ENCODE measurements at places on chromosomes 6 and 20.
A peak's percentile ranks its signal among the peaks of the same experiment; 100 is the strongest.

- no peak for DNase-seq
Measured at GRCh38 chr6:15350386-15351083, 104.7 kb downstream of the JARID2 start.

DNA sequence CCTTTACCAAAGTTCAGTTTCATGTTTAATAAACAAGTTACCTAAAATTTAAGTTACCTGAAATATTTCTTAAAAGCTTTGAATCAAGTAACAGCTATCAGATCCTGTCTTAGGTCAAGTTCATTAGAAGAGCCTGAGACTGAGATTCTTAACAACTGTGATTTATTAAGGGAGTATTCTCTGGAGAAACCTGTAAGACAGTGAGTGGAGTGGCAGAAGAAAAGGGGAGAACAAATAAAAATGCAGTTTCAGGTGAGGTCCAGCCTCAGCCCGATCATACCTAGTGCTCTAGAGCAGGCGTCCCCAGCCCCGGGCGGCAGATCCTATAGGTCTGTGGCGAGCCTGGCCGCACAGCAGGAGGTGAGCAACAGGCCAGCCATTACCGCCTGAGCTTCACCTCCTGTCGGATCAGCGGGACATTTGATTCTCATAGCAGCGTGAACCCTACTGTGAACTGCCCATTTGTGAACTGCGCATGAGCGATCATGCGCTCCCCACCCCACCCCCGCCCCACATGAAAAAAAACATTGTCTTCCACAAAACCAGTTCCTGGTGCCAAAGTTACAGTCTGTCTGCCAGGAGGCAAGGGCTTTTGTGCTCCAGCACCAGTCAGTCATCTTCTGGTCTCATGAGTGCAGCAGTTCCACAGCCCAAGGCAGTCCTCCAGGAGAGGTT, 59.2 kb upstream of the ADGRB3 start:
- no peak for DNase-seq

DNA sequence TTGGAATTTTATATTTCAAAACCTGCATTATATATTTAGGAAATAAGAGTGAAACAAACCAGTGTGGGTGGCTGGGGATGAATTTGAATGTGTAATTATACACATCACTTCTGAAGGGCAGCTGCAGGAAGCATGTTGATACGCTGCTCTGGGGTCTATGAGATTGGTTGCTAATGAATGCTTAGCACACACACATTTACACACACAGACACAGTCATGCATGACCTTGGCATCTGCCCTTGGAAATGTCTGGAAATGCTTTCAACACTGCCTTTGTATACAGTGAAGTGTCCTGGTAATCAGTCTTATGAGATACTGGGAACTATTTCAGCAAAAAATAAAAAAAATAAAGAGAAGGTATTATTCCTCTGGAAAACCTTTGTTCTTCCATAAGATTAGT, 83.4 kb downstream of the ELOVL4 start:
- DNase-seq, result no peak

DNA sequence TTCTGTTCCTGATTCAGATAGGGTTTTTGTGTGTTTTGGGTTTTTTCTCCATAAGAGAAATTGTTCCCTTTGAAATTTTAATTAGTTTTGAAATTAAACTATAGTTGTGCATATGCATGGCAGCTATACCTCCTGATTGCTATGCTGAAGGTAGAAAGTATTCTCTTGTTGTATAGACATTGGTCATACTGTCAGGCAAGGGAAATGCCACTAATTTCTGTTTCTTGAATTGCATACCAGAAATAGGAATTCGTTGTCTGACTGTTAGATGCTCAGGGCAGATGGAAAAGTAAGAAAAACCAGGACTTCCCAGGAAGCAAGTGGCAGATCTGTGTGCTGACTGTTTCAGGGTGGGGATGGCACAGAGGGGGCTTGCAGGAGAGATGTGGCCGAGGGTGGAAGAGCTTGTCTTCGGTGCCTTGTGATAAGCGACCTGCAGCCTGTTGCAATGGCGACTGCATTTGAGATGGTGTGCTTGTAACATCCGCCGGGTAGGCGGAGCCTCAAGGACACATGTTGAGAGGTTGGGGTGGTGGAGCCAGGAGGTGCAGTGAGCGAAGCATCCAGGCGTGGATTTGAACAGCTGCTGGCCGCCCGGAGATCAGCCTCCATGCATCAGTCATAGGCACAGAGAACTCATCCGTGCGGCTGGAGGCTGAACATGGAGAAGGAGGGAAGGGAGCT, 42.8 kb downstream of the RREB1 start:
- DNase-seq, result no peak

GRCh38 chr20:35054814-35055213, 37.8 kb downstream of the TRPC4AP start:
- DNase-seq, result no peak

GRCh38 chr6:79231101-79231500, 3.4 kb downstream of the HMGN3 start:
- DNase-seq, result no peak

DNA sequence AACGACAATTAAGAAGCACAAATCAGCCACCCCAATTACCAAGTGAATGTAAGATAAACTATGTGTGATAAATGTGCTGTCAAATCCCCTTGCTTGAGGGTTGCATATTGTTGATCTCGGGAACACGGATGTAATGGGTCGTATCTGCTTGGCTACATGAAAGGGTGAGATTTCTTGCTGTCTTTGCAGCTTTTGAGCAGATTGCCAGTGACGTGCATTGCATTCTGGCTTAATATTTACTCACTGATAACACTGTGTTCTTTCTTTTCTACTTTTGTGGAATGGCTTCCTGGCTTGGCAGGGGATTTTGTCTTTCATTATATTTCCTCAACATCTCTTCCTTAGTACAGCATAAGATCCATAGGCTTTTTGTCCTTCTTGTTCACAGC, 10.5 kb upstream of the FAM210B start:
- DNase-seq, result no peak

DNA sequence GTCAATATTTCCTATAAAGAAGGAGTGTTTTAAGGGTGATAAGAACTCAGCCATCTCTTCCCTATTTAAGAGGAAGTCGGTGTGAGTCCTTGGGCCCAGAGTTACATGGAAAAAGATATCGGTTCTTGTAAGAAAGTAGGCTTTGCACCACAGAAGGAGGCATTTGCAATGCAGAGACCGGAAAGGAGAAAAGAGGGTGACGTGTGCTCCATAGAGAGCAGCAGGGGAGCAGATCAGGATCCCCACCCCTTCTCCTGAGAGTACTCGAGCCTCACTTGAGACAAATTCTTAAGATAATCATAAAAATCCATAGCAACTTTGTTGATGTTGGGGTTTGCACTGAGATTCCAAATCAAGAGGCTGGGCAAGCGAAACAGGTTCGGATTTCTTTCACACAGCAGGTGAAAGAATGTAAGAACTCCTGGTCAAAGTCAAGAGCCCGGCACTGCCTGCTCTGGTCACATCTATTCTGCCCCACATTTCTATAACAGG, 27.8 kb downstream of the FOXA2 start:
- no peak for DNase-seq

- DNase-seq, result no peak
Measured at GRCh38 chr6:4093288-4093687, 14.4 kb upstream of the FAM217A start.

GRCh38 chr20:4064144-4064909, 49.0 kb upstream of the RNF24 start:
- DNase-seq, result no peak

DNA sequence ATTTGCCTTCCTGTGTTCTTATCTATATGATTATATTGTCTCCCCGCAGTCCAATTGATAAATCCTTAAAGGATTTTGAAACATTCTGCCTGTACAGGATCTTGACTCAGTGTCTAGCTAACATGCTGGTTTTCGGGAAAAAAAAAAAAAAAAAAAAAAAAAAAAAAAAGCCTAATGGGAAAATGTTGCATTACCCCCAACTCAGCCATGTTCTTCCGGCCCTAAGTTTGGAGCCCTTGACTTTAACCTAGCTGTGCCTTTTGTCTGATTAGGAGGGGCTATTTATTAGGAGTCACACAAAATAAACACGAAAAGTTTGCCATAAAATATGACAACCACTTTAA, 244.4 kb upstream of the TCF21 start:
- no peak for DNase-seq

DNA sequence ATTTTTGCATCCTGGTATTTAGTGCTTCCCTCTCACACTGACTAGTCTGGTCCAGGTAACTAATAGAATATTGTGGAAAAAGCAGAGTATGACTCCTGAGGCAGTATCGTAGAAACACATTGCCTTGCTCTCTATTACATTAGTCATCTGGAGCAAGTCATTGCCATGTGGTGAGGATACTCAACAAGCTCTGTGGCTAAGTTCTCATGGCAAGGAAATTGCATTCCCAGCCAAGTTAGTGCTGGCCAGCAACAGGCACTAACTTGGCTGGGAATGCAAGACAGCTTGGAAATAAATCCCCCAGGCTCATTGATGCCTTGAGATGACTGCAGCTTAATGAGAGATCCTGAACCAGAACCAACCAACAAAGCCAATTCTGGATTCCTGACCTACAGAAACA, 39.7 kb upstream of the HTR1B start:
- no peak for DNase-seq

GRCh38 chr20:237489-237888, 10.4 kb downstream of the DEFB129 start:
- DNase-seq, result no peak

- no peak for DNase-seq
Measured at GRCh38 chr20:25525867-25526266, 59.5 kb downstream of the NINL start.

- DNase-seq, result peak; percentile 46
Measured at GRCh38 chr6:26286168-26286877, 78.7 kb upstream of the BTN3A2 start.

DNA sequence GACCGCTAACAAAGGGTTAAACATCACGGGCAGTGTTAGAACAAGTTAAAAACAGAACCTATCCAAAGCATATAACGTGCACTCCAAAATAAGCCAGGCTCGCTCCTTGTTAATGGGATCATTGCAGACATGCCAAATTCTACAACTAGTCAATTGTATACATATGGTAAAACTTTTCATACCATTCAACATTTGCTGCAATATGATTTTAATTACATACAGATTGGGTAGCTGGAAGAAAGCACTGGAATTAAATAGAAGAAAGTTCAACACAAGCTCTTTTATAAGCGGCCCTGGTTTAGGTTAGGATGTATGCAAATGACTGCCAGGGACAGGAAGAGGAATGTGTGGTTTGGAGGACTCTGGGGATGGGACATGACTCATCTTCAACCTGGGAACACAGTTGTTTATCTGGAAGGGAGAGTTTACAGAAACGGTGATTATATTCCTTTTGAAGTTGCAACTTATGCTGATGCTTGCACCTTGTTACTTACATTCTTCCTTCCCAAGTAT, 62.5 kb upstream of the TIAM2 start:
- DNase-seq, result no peak

DNA sequence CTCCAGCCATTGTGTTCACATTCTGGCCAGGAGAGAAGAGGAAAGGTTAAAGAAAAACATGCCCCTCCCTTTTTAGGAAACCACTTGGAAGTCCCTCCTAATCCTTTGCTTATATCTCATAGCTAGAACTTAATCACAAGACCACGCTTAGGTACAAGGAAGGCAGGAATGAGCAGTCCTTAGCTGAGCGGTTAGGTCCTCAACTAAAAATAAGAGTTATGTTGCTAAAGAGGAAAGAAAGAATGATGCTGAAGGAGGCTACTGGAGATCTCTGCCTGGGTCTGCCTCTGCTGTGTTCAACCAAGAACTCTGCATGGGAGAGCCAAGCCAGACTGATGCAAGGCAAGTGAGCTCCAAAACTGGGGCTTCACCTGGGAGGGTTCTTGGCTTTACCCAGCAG, 11.6 kb upstream of the ARFGEF2 start:
- DNase-seq, result no peak

DNA sequence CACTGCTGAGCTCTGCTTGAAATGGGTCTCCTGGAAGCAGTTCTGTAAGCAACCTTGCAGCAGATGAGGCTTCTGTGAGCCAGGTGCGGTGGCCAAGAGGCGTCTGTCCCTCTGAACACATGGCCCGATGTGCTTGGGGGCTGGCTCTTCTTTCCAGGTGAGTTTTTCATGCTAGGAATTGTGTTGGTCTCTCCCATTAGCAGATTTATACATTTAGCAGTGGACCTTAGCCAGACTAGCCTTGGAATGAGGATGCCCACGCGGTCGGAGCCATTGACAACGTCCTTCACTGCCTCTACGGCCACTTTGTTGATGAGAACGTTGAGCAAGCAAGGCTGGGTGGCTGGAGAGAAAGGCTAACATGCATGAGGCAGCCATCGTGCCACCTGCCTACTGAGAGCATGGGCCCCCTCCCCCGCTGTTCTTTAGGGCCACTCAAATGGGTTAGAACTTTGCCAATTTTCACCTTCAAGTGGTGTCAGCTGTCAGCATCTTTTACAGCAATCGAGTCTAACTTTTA, 33.5 kb downstream of the ERMARD start:
- no peak for DNase-seq

GRCh38 chr6:137827977-137828810, 38.9 kb upstream of the TNFAIP3 start:
- no peak for DNase-seq

GRCh38 chr6:21067521-21067920, 526.0 kb upstream of the SOX4 start:
- DNase-seq, result no peak

- no peak for DNase-seq
Measured at GRCh38 chr6:2795956-2796355, 30.8 kb downstream of the WRNIP1 start.

DNA sequence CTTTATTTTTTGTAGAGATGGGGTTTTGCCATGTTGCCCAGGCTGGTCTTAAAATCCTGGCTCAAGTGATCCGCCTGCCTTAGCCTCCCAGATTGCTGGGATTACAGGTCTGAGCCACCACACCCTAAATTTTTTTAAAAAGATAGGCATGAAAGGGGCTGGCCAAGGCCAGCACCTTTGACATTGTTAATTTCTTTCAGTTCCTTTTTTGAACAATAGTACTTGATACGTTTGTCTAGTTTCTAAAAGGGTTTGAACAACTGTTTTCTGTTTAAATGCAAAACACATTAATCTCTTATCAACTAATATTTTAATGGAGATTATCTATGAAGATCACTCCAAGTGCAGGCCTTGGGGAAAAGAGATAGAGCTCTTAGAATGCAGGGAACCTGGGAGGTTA, 37.6 kb upstream of the PTPRK start:
- DNase-seq, result no peak

GRCh38 chr20:31698803-31699718, 23.6 kb downstream of the BCL2L1 start:
- no peak for DNase-seq

GRCh38 chr6:19303383-19303782, 533.8 kb upstream of the ID4 start:
- DNase-seq, result no peak

DNA sequence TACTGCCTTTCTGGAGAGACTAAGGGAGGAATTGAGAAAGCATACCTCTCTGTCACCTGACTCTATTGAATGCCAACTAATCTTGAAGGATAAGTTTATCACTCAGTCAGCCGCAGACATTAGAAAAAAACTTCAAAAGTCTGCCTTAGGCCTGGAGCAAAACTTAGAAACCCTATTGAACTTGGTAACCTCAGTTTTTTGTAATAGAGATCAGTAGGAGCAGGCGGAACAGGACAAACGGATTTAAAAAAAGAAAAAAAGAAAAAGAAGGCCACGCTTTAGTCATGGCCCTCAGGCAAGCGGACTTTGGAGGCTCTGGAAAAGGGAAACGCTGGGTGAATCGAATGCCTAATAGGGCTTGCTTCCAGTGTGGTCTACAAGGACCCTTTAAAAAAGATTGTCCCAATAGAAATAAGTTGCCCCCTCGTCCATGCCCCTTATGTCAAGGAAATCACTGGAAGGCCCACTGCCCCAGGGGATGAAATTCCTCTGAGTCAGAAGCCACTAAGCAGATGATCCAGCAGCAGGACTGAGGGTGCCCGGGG, 43.1 kb upstream of the RNF182 start:
- no peak for DNase-seq
